ENCODE measurements at places on chromosomes 5 and 9.

GRCh38 chr5:98938464-98938863 lies 9.7 kb upstream of the CHD1 start:
- DNase-seq: no peak

- peak; percentile 37 for DNase-seq
Measured at GRCh38 chr9:107465467-107466451, 23.8 kb downstream of the KLF4 start.

- no peak for DNase-seq
Measured at GRCh38 chr5:141902015-141902814, 21.5 kb upstream of the DELE1 start.

- peak; percentile 27 for DNase-seq
Measured at GRCh38 chr9:114033397-114034103, 44.5 kb downstream of the AMBP start.

GRCh38 chr5:132013711-132014110 lies 2.3 kb upstream of the ACSL6 start:
- peak; percentile 12 for DNase-seq

DNA sequence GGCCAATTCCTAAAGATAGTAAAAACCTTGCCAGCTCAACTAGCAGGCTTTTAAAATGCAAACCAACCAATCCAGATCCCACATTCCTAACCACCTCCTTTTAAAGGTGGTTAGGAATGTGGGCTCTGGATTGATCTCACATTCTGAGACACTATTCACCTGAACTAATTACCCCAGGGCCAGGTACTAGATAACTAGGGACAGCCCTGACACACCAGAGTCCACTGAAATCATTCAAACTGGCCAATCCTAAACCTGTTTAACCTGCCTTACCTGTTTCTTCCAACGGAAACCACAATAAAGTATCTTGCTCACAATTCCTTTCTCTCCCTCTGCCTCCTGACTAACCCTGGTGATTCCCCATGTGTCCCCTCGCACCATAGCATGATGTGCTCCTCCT lies 168.3 kb upstream of the DMAC1 start:
- DNase-seq: no peak

Data from activated T-cell treated with anti-CD3 and anti-CD28 coated beads, Interleukin-2, amount 50 U/mL, for 48 hours (primary cell).